Psoas muscle (tissue), 8 donors: ENCODE measurements at places on chromosomes 6 and 20. TPM values are rescaled to one million over a fixed set of nuclear protein-coding genes. Genes with fewer than 3 reads are reported as not detected.

The ENPP5 gene
- 5.4 TPM for total RNA-seq

The OPRL1 gene
- 0.20 TPM for total RNA-seq

The RUNX2 gene
- 0.69 TPM for total RNA-seq

The RBM24 gene
- total RNA-seq = 229 TPM

The HRH3 gene
- not detected for total RNA-seq

The ESR1 gene
- 1.5 TPM for total RNA-seq

The ZNF334 gene
- 0.27 TPM for total RNA-seq

The C6orf141 gene
- total RNA-seq = 0.58 TPM

The SLC22A1 gene
- 2.0 TPM for total RNA-seq

The OR2B6 gene
- total RNA-seq = not detected

The COX4I2 gene
- total RNA-seq = 8.1 TPM

The SLC22A3 gene
- 60.1 TPM for total RNA-seq

The SEC23B gene
- 9.5 TPM for total RNA-seq

The SLC25A27 gene
- total RNA-seq = 8.4 TPM

The KCNK5 gene
- total RNA-seq = 0.07 TPM

The SLC44A4 gene
- total RNA-seq = 0.23 TPM

The POLR1C gene
- 23.4 TPM for total RNA-seq

The EYA2 gene
- 4.0 TPM for total RNA-seq

The SPATA25 gene
- total RNA-seq = 2.7 TPM

The RAD21L1 gene
- total RNA-seq = not detected

The ABHD16B gene
- total RNA-seq = not detected

The IER3 gene
- 29.2 TPM for total RNA-seq

The PSORS1C2 gene
- total RNA-seq = not detected

The COL19A1 gene
- total RNA-seq = 10.3 TPM

The MUC21 gene
- total RNA-seq = not detected

The ZBTB46 gene
- 4.5 TPM for total RNA-seq

The ZNF391 gene
- 0.69 TPM for total RNA-seq

The KHDC1L gene
- total RNA-seq = not detected

The FOXA2 gene
- total RNA-seq = not detected

The VSX1 gene
- total RNA-seq = 0.48 TPM

The SNHG17 gene
- 4.6 TPM for total RNA-seq

The GRM1 gene
- total RNA-seq = not detected

The SLC35D3 gene
- total RNA-seq = not detected

The GPX5 gene
- not detected for total RNA-seq

The GNAS-AS1 gene
- not detected for total RNA-seq

The ZNF311 gene
- not detected for total RNA-seq

The TBXT gene
- not detected for total RNA-seq

The VGLL2 gene
- total RNA-seq = 70.9 TPM

The KIF25 gene
- not detected for total RNA-seq

The PLG gene
- total RNA-seq = not detected

The AFDN gene
- 32.9 TPM for total RNA-seq

The NOL7 gene
- 39.2 TPM for total RNA-seq

The PNLDC1 gene
- total RNA-seq = not detected

The IL20RA gene
- total RNA-seq = 0.94 TPM

The TAAR2 gene
- not detected for total RNA-seq

The C20orf202 gene
- 0.24 TPM for total RNA-seq

The BMP6 gene
- 3.6 TPM for total RNA-seq

The SLC17A1 gene
- not detected for total RNA-seq

The RAB44 gene
- total RNA-seq = 0.06 TPM

The DNAH8 gene
- total RNA-seq = not detected

The OR2H2 gene
- not detected for total RNA-seq

The TINAG gene
- total RNA-seq = 0.27 TPM

The SGK2 gene
- not detected for total RNA-seq

The PTCRA gene
- not detected for total RNA-seq

The LRP11 gene
- total RNA-seq = 11.1 TPM
